ENCODE measurements at places on chromosomes 3 and 15. TPM values are rescaled to one million over a fixed set of nuclear protein-coding genes. Genes with fewer than 3 reads are reported as not detected.

GRCh38 chr15:60297047-60297446, 100.7 kb downstream of the ANXA2 start:
- no peak overlapping the region for H3K27ac ChIP-seq
- no peaks in the 10 kb centered on the region for H3K27me3 ChIP-seq
- no peaks in the 10 kb centered on the region for H3K4me1 ChIP-seq
- H3K36me3 ChIP-seq = no peaks in the 10 kb centered on the region
- no peak for DNase-seq

- H3K4me1 ChIP-seq = peaks cover 21% of the 10 kb centered on the region
- DNase-seq = no peak
- H3K27ac ChIP-seq = peak overlapping the region; percentile 90
- no peaks in the 10 kb centered on the region for H3K36me3 ChIP-seq
- H3K4me3 ChIP-seq = peak overlapping the region; percentile 73
- H3K27me3 ChIP-seq = no peaks in the 10 kb centered on the region
Measured at GRCh38 chr3:11717768-11718636, 74.3 kb upstream of the VGLL4 start.

DNA sequence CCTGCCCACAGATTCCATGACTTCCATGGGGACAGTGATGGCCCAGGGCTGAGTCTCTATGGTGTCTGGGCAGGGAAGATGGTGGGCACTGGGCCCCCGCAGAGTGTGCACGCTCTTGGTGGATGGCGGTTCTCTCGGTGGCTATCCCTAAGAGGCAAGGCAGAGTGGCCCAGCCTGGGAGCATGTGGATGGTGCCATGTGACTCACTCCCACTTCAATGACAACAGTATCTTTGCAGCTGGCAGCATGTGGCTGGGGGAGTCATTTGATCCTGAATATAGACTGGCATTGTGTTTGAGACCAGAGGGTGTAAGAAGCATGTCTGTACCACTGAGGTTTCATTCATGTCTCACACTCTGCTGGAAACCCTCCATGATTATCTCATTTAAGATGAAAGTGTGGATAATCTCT, 101.2 kb downstream of the CORO2B start:
- DNase-seq = no peak
- no peaks in the 10 kb centered on the region for H3K36me3 ChIP-seq
- H3K27ac ChIP-seq = no peak overlapping the region
- H3K4me3 ChIP-seq = no peak overlapping the region
- H3K4me1 ChIP-seq = no peaks in the 10 kb centered on the region

GRCh38 chr3:23259515-23259914, 56.4 kb downstream of the UBE2E2 start:
- peaks cover 3% of the 10 kb centered on the region for H3K4me1 ChIP-seq
- H3K27me3 ChIP-seq = no peaks in the 10 kb centered on the region
- DNase-seq = no peak
- no peak overlapping the region for H3K4me3 ChIP-seq

DNA sequence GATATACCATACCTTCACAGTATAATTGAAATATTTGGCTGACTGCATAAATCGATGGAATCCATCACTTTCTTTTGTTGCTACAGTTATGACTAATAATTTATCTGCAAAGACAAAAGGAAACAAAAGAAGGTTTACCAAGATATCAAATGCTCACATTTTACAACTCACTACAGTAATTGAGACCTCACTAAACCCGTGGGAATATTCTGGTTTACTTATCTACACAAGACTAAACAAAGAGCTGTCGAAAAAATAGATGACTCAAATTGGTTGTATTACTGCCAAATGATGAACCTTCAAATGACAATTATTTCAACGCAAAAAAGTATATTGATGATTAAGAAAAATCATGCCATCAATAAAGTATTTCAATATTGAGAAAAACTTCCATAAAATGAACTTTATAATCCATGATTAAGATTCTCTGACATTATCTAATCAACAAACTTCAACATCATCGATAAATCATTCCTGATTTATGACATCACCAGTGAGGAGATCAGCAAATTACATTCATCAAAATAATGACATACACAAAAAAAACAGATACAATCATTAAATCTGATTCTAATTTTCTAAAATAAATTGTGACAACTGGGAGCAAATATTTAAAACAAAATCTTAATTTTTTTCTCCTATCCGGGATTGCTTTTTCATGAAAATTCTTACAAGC, 36.7 kb downstream of the PLOD2 start:
- H3K27ac ChIP-seq = no peak overlapping the region
- no peaks in the 10 kb centered on the region for H3K27me3 ChIP-seq
- H3K36me3 ChIP-seq = no peaks in the 10 kb centered on the region
- no peak overlapping the region for H3K4me3 ChIP-seq
- no peak for DNase-seq
- H3K4me1 ChIP-seq = no peaks in the 10 kb centered on the region

DNA sequence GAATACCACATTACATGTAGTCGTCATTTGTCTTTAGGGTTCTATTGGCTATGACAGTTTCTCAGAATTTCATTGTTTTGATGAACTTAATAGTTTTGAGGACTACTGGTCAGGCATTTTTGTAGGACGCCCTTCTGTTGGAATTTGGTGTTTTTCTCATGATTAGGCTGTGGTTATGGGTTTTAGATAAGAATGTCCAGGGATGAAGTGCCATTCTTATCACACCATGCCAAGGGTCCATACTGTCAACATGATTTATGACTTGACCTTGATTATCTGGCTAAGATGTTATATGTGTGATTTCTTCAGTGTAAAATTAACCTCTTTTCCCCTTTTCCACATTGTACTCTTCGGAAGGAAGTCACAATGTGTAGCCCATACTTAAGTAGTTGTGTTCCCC, 135.3 kb downstream of the DIPK2A start:
- H3K4me1 ChIP-seq = no peaks in the 10 kb centered on the region
- no peak for DNase-seq
- no peaks in the 10 kb centered on the region for H3K36me3 ChIP-seq

DNA sequence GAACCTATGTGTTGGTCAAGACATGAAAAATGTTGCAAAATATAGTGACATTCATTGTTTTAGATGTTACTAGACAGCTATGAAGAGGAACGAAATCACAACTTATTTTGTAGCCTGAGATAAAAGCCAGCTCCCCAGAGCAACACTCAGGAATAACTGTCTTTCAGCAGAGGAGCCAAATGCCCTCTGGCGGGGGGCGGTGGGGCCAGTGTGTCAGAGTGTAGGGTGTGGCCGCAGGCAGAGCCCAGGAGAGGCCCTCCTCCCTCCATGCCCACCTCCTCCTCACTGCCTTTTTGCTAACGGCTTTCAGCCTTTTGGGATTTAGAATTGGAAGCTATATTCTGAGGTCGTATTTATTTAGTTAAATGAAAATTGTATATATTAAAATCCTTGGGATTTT, 16.9 kb downstream of the APOD start:
- no peak overlapping the region for H3K27ac ChIP-seq
- H3K4me3 ChIP-seq = no peak overlapping the region
- H3K36me3 ChIP-seq = no peaks in the 10 kb centered on the region

DNA sequence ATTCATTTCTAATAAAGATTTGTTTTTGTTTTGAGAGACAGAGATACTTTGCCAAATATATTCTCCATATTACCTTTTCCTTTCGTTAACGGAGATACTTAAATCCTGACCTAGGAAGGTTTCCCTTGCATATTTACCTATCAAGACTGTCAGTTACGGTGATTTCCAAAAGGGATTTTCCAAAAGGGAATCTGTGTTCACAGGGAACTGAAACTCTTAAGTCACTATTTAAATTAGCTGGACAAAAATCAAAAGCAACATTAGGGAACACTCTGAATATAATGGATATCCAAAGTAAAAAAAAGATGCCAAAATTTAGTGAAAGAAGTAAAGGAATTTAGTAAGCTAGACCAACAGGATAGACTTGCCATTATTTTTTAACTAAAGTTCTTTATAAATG, 576 bp downstream of the LRRFIP2 start:
- no peaks in the 10 kb centered on the region for H3K27me3 ChIP-seq
- H3K36me3 ChIP-seq = peaks cover 3% of the 10 kb centered on the region
- H3K27ac ChIP-seq = no peak overlapping the region
- peak overlapping the region; percentile 88 for H3K4me3 ChIP-seq
- no peak for DNase-seq

GRCh38 chr3:12553921-12554391, 2.9 kb upstream of the MKRN2 start:
- peaks cover 14% of the 10 kb centered on the region for H3K4me1 ChIP-seq
- peaks cover 3% of the 10 kb centered on the region for H3K36me3 ChIP-seq
- peak overlapping the region; percentile 57 for H3K4me3 ChIP-seq
- DNase-seq = no peak

DNA sequence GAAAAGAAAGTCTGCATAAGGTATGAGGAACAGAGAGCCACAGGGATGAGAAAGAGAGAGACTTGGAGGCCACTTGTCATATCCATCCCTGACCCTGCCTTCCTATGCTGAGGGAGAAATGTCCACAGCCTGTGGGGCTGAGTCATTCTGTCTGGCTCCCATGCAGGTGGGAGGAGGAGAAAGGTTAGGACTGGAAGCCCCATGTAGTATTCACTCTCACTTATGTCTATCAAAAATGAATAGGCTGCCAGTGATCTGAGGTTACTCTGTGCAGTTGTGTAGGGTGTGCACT, 71.3 kb downstream of the RAB11A start:
- no peaks in the 10 kb centered on the region for H3K27me3 ChIP-seq
- no peaks in the 10 kb centered on the region for H3K36me3 ChIP-seq
- no peak for DNase-seq
- H3K4me1 ChIP-seq = no peaks in the 10 kb centered on the region
- H3K27ac ChIP-seq = no peak overlapping the region
- H3K4me3 ChIP-seq = no peak overlapping the region

DNA sequence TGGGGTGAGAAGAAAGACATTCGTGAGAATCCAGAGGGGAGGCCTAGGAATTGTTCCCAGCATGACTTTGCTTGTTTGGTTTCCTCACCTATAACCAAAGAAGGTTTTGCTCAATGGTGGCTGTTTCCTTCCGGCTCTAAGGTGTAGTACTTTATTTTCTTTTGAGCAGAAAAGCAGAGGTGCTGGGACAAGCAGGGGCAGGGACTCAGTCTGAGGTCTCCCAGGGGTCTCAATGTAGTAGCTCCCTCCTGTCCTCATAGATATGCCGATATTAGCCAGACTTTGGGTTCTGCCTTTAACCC, 41.6 kb downstream of the ZBTB38 start:
- peaks cover 39% of the 10 kb centered on the region for H3K4me1 ChIP-seq
- no peaks in the 10 kb centered on the region for H3K27me3 ChIP-seq
- 0 out of 2 replicates have a peak, but pooled peaks cover 9% of the 10 kb centered on the region for H3K36me3 ChIP-seq
- H3K4me3 ChIP-seq = no peak overlapping the region

GRCh38 chr3:143895805-143896204, 47.5 kb upstream of the SLC9A9 start:
- H3K36me3 ChIP-seq = no peaks in the 10 kb centered on the region
- DNase-seq = no peak
- no peaks in the 10 kb centered on the region for H3K4me1 ChIP-seq
- peaks cover 2% of the 10 kb centered on the region for H3K27me3 ChIP-seq
- H3K27ac ChIP-seq = no peak overlapping the region
- H3K4me3 ChIP-seq = no peak overlapping the region

- H3K4me3 ChIP-seq = no peak overlapping the region
- peaks cover 6% of the 10 kb centered on the region for H3K27me3 ChIP-seq
- H3K36me3 ChIP-seq = no peaks in the 10 kb centered on the region
- no peaks in the 10 kb centered on the region for H3K4me1 ChIP-seq
Measured at GRCh38 chr3:171419457-171419856, 40.7 kb downstream of the TNIK start.

- no peaks in the 10 kb centered on the region for H3K36me3 ChIP-seq
- no peak overlapping the region for H3K27ac ChIP-seq
- H3K4me1 ChIP-seq = no peaks in the 10 kb centered on the region
Measured at GRCh38 chr15:75211436-75212199, 9.9 kb downstream of the C15orf39 start.

DNA sequence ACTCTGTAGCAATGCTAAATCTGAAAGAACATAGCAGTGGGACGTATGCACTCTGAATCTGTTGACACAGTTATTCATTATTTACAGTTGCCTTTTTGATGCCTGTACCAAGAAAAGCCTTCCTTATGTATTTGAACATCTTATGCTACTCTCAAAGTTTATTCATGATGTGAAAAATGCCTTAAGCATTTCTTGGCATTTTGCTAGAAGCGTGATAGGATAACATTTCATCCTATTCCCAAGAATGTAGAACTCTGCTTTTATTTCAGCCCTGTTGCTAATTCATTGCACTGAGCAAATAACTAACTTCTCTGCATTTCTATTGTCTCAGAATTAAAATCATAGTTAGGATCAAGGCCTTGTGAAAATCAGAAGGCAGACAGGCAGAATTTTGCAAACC, 105.5 kb downstream of the STRIT1 start:
- H3K4me1 ChIP-seq = no peaks in the 10 kb centered on the region
- H3K27me3 ChIP-seq = no peaks in the 10 kb centered on the region
- no peak overlapping the region for H3K27ac ChIP-seq
- H3K4me3 ChIP-seq = no peak overlapping the region

DNA sequence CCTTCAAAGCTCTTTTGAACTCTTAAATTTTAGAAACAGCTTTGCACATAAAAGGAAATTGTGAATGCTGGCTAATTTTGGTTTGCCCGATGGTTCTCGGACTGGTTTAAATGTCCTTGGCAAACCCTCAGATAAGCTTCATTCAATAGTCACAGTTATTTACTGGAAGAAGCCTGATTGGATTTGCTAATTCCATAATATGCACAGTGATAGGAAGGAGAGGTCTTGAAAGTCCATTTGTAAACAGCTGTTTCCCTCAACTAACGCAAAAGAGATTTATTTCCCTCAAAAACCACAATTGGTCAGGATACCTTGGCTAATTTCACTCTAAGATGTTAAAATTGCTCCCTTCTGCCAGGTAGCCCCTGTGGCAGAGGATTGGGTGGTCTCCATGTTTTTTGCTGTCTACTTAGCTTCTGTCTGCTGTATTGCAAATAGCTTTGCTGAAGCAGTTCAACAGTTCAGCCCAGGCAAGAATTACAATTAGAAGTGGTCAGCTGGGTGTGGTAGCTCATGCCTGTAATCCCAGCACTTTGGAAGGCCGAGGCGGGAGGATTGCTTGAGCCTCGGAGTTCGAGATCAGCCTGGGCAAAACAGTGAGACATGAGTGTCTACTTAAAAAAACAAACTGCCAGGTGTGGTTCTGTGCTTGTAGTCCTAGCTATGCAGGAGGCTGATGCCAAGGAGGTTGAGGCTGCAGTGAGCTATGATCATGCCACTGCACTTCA, 30.6 kb upstream of the PROK2 start:
- H3K27me3 ChIP-seq = no peaks in the 10 kb centered on the region
- DNase-seq = no peak
- no peak overlapping the region for H3K4me3 ChIP-seq
- H3K36me3 ChIP-seq = no peaks in the 10 kb centered on the region

- no peak overlapping the region for H3K27ac ChIP-seq
- H3K36me3 ChIP-seq = no peaks in the 10 kb centered on the region
- H3K4me3 ChIP-seq = no peak overlapping the region
- H3K27me3 ChIP-seq = no peaks in the 10 kb centered on the region
- H3K4me1 ChIP-seq = no peaks in the 10 kb centered on the region
- no peak for DNase-seq
Measured at GRCh38 chr15:39094116-39094515, 486.8 kb upstream of the THBS1 start.

- no peak for DNase-seq
- H3K4me3 ChIP-seq = no peak overlapping the region
- no peak overlapping the region for H3K27ac ChIP-seq
- H3K4me1 ChIP-seq = no peaks in the 10 kb centered on the region
- H3K27me3 ChIP-seq = 0 out of 2 replicates have a peak, but pooled peaks cover under 1% of the 10 kb centered on the region
Measured at GRCh38 chr15:28085489-28086174, 13.5 kb downstream of the OCA2 start.

Gene SLC38A3
- total RNA-seq = 6.0 TPM

Gene SCN11A
- total RNA-seq = not detected

Gene INKA1
- total RNA-seq = 2.2 TPM

Gene HEG1
- 141 TPM for total RNA-seq

Gene SLC12A1
- total RNA-seq = not detected

Gene HTR3C
- not detected for total RNA-seq

Gene TRH
- total RNA-seq = not detected

Gene GABRB3
- 0.13 TPM for total RNA-seq

Gene GHSR
- not detected for total RNA-seq

Gene SCN10A
- total RNA-seq = not detected

Gene CLDN18
- 0.08 TPM for total RNA-seq

Measured in Panc1 (cell line).